Activated B cell treated with CpG ODN at 0.5 μM for 24 hours (primary cell): ENCODE measurements at places on chromosomes 2 and 18.

GRCh38 chr2:17388798-17389197, 129.4 kb downstream of the RAD51AP2 start:
- no peak for DNase-seq

GRCh38 chr2:133434959-133435668, 133.1 kb downstream of the NCKAP5 start:
- DNase-seq: no peak

- no peak for DNase-seq
Observed at GRCh38 chr2:196449083-196449482, 190.4 kb upstream of the CCDC150 start.

DNA sequence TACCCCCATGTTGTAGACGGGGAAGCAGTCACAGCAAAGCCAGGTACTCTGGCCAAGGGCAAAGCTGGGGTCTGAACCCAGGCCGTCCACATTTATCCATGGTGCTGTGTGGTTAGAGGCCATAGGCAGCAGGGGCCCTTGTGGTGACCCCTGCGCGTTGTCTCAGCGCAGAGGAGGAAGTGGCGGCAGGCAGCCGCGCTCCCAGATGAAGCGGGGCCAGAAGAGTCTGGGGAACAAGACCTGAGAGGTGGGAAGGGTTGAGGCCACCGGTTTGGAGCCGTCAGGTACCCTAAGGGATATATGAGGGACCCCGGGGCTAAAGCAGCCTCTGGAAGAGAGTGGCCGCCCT, 770 bp downstream of the ZNF396 start:
- DNase-seq: peak; percentile 44

GRCh38 chr2:204453730-204454167, 91.5 kb upstream of the PARD3B start:
- no peak for DNase-seq

DNA sequence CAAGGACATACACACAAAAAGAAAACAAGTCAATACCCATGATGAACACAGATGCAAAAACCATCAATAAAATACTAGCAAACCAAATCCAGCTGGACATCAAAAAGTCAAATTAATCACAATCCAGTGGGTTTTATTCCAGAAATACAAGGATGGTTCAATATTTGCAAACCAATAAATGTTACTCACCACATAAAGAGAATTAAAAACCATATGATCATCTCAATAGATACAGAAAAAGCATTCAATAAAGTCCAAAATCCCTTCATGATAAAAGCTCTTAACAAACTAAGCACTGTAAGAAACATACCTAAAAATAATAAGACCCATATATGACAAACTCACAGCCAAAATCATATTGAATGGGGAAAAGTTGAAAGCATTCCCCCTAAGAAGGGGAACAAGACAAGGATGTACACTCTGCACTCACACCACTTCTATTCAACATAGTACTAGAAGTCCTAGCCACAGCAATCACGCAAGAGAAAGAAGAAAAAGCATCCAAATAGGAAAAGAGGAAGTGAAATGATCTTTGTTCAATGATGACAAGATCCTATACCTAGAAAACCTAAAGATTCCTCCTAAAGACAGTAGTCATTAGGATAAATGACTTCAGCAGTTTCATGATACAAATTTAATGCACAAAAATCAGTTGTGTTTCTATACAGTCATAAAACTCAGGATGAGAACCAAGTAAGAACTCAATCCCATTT, 62.6 kb downstream of the TRAPPC8 start:
- no peak for DNase-seq

GRCh38 chr2:178250429-178250828, 56.1 kb downstream of the OSBPL6 start:
- DNase-seq: no peak

DNA sequence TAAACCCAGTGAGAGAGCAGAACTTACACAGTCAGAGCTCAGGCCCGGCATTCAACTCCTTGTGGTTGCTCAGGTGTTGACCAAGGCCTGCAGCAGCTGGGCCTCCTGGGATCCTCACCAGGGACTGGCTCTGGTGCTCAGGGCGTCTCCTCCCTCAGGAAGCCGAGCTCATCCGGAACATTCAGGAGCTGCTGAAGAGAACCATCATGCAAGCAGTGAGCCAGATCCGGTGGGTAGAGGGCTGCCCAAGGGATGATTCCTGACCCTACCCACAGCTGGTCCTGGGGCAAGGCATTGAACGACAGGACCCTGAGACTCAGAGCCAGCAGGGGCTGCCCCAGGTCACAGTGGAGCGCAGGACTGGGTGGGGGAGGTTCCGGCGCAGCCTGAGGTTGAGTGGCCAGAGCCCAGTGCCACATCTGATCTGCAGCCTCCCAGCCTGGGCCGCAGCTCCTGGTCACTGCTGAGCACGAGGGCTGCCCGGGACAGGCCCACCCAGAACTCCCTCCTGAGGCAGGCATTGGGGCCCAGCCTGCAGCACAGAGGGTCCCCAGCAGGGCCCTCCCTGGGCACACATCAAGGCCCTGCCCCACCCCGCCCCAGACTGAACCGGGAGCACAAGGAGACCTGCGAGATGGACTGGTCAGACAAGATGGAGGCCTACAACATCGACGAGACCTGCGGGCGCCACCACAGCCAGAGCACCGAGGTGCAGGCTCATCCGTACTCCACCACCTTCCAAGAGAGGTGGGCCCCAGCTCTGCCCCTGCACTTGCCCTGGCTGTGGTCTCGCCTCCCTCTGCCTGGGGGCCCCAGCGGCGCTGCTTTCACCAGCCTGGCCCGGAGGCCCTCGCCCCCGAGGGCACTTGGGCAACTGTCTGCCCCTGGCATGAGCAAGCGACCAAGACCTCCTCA, 2.4 kb downstream of the TEKT4 start:
- DNase-seq: no peak

DNA sequence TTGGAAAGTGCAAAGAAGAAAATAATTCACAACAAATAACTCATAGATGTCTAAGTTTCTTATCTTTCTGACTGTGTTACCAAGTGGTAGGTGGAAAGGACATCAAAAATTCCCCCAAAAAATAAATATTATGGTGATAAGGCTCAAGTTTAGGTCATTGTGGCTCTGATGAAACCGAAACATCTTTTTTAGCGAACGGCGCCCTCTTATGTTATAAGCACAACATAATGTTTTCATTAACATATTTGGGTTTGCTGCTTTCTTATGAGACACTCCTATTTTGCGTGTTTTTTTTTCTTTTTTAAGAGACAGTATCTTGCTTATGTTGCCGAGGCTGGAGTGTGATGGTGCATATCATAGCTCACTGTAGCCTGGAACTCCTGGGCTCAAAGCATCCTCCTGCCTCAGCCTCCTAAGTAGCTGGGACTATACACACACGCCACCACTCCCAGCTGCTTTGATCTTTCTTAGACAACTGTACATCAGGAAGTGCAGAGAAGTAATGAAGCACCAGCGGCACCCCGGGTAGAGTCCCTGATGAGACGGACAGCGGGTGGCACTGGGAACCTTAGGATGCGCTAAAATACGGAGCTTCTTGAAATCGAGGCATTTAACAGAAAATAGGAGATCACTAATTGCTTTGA, 38.5 kb upstream of the SLC35G4 start:
- no peak for DNase-seq

DNA sequence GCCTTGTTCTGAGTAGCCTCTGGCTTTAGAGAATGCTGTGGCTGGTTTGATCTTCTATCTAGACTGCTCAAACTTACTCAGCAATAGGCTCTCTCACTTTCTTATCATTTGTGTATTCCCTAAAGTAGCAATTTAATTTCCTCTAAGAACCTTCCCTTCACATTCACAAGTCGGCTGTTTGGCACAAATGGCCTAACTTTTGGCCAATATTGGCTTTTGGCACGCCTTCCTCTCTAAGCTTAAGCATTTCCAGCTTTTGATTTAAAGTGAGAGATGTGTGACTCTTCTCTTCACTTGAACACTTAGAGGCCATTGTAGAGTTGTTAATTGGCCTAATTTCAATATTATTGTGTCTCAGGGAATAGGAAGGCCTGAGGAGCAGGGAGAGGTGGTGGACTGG, 219.5 kb upstream of the PXDN start:
- DNase-seq: no peak

DNA sequence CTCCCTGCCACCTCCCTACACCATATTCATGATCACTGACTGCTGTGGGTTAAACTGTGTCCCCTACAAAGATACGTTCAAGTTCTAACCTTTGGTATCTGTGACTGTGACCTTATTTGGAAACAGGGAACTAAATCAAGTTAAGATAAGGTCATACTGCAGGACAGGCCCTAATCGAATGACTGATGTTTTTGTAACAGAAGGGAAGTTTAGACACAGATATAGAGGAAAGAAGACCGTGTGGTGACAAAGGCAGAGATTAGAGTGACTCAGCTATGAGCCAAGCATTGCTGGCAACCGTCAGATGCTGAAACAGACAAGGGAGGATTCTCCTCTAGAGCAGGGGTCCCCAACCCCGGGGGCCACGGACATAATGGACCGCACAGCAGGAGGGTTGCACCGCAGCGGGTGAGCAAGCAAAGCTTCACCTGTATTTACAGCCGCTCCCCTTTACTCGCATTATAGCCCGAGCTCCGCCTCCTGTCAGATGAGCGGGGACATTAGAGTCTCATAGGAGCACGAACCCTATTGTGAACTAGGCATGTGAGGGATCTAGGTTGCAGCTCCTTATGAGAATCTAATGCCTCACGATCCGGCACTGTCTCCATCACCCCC, 28.9 kb upstream of the RNF152 start:
- DNase-seq: no peak

GRCh38 chr18:77168811-77169311, 36.3 kb upstream of the MBP start:
- DNase-seq: no peak

DNA sequence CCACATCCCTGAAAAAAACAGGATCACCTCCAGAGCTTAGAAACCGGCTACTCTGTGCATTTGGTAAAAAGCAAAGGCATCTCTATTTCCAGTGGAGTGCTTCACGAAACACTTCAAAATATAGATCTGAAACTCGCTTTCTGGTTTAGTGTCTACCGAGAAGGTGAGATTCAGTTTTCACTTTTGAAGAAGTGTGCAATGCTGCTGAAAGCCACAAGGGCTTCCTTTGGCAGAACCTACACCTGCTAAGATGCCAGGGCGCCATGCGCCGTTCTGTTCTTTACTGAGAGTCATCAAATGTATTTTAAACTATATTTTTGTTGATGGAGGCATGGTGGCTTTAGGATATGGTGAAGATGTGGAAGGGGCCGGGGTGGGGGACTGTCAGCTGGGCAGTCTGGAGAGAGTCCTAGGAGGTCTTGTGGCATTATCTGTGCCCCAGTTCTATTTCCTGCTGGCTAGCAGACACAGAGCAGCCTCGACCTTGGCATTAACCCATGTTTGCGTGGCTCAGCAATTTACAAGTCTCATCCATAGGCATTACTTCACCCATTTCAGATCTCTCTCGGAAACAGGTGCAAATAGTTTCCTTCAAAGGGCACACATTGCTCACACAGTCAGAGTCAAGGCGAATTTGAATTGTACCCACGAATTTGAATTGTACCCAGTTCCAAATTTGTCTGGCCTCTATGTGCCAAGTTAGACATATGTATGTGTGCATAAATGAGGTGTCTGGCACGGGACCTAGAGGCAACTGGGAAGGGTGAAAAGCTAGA, 46.7 kb upstream of the KCNF1 start:
- no peak for DNase-seq

- no peak for DNase-seq
Observed at GRCh38 chr18:54388203-54389142, 30.8 kb downstream of the C18orf54 start.

GRCh38 chr2:38505779-38506178, 96.9 kb downstream of the HNRNPLL start:
- no peak for DNase-seq

DNA sequence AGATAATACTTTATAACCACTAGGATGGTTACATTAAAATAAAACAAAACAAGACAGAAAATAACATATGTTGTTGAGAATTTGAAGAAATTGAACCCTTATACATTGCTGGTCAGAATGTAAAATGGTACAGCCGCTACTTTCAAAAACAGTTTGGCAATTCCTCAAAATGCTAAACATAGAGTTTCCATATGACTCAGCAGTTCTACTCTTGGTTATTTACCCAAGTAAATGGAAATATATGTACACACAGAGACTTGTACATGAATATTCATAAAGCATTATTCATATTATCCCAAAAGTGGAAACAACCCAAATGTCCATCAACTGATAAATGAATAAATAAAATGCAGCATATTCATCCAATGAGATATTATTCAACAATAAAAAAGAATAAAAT, 92.5 kb upstream of the LRATD1 start:
- DNase-seq: no peak

GRCh38 chr2:70551167-70551566, 2.5 kb downstream of the TGFA start:
- no peak for DNase-seq

- no peak for DNase-seq
Observed at GRCh38 chr2:170711196-170711773, 3.9 kb upstream of the SP5 start.

- DNase-seq: peak; percentile 28
Observed at GRCh38 chr2:10079870-10080535, at the start of gene CYS1. TSS of gene CYS1 (minus strand) at chr2:10080411. CDS start at chr2:10080223, 188 bp downstream.

GRCh38 chr2:219082332-219082958, 21.7 kb upstream of the IHH start:
- DNase-seq: no peak

DNA sequence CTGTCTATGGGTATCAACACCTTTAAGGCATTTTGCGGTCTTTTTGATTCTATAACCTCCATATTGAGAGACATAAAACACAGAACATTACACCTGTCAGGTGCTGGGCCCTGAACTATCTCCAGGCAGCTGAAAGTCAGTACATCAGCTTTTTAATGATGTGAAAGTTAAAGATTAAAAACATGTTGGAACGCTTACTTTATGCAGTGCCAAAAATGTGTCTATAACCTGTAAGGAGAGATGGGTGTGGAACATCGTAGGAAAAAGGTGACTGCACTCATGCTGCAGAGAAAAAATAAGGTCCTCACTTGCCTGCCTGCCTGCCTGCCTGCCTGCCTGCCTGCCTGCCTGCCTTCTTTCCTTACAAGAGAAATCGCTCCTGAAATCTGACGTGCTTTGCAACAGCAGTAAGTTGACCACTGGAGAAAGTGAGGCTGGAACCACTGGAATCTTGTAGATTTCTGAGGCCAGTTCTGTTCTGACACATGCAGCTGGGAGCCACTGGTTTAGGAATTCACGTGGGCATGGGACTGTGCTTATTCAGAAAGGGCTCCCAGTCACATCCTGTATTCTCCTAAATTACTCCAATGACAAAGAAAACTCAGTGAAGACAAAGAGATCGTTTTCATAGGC, 34.1 kb downstream of the BCL11A start:
- no peak for DNase-seq
